ENCODE measurements at places on chromosomes 16 and 17.

- no peak for DNase-seq
Measured at GRCh38 chr16:29854520-29855100, 8.4 kb downstream of the CDIPT start.

DNA sequence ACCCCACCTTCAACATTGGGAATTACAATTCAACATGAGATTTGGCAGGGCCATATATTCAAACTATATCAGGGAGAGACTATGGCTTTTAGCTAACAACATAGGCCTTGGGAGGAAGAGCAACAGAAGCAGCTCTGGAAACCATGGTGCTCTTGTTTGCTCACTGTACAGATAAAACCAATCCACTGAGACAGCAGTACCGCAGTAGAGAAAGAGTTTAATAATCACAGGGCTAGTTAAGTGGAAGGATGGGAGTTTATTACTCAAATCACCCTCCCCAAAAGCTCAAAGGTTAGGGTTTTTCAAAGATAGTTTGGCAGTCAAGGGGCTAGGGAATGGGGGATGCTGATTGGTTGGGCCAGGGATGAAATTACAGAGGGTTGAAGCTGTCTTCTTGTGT lies 52.7 kb upstream of the CRHR1 start:
- no peak for DNase-seq

DNA sequence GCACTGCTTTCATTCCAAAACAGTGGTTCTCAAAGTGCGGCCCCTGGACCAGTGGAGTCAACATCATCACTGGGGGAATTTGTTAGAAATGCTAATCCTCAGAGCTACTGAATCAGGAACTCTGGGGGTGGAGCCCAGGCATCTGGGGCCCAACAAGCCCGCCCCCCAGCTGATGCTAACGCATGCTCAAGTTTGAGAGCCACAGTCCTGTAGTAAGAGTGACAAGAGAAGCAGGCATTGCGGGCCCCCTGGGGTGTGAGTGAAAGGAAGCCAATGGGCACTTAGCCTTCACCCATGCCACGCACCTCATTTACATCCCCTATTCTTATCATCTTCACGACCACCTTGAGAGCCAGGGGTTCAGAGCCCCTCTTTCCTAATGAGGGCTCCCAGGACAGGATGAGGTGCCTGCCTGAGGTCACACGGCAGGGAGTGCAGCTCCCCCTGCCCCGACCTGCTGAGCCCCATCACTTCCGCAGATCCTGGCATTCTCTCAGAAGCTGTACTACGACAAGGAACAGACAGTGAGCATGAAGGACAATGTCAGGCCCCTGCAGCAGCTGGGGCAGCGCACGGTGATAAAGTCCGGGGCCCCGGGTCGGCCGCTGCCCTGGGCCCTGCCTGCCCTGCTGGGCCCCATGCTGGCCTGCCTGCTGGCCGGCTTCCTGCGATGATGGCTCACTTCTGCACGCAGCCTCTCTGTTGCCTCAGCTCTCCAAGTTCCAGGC lies 9.1 kb downstream of the CA4 start:
- DNase-seq, result no peak

DNA sequence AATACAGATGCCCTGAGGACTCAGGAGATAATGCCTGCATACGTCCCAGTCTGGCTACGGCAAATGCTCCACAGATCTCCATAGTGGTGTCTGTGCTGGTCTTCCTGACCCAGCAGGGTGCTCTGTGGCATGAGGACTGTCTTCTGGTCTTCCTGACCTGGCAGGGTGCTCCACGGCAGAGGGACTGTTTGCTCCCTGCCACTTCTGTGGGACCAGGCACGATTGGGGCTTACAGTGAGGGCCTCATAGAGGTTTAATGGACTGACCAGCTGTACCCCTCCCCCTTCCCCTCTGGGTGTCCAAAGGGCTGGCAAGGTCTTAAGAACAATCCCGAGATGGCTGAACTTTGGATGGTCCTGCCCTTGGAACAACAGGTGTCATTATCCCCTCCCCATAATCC lies 123.1 kb downstream of the C16orf78 start:
- DNase-seq, result no peak

DNA sequence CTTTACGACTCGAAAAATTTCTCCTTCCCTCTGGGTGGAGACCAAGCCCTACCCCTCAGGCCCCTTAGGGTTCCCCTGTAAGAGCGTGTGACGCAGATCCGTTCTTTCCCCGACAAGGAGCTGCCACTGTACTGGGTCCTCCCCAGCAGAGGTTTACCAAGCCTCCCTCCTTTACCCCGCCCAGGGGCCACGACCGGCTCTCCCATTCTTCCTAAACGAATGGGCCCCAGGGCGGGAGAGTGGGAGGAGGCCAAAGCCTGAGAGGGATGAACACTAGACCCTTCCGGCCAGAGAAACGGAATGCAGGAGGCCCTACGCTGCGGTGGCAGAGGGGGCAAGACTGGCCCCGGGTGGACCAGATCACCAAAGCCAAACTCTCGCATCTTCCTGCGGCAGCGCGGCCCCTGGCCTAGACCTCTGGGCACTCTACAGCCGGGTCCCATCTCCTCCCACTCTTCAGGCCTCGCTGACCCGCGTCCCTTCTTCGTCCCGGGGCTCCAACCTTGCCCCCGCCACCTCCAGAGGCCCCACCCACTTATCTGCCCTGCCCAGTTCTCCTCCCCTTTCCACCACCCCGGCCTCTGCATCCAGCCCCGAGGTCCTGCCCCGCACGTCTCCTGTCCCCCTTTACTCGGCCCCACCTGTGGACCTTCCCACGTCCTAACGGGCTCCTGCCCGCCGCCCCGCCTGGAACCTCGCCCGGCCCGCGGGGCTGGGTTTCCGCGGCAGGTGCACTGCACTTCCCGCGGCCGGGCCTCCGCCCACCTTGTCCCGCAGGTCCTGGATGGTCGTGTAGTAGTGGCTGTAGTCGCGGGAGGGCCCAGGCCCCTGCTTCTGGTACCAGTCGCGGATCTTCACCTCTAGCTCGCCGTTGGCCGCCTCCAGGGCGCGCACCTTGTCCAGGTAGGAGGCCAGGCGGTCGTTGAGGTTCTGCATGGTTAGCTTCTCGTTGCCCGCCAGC lies 765 bp downstream of the KRT19 start:
- DNase-seq, result no peak

GRCh38 chr17:76121932-76122430 lies 18.4 kb upstream of the EXOC7 start:
- DNase-seq, result no peak

GRCh38 chr16:17585449-17586074 lies 114.8 kb upstream of the XYLT1 start:
- DNase-seq, result no peak

GRCh38 chr17:17350491-17351355 lies 47.5 kb downstream of the NT5M start:
- no peak for DNase-seq

- no peak for DNase-seq
Measured at GRCh38 chr17:59727817-59728533, 20.5 kb downstream of the VMP1 start.

DNA sequence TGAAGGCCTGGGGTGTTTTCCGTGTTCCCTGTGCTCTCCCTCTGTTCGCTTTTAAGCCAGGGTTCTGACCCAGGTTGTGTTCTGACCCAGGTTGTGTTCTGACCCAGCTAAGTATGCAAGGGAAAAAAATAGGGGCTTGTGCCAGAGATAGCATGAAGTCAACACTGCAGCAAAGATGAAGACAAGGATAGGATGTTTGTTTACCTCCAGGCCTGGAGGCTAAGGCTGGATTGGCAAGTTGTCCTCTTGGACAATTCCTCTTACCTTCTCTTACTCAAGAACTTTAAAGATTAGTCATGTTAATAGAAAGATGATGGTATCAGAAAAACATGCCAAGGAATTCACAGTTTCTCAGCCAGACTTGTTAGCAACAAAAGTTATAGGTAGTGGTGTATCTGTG lies 19.4 kb downstream of the LYRM9 start:
- no peak for DNase-seq

DNA sequence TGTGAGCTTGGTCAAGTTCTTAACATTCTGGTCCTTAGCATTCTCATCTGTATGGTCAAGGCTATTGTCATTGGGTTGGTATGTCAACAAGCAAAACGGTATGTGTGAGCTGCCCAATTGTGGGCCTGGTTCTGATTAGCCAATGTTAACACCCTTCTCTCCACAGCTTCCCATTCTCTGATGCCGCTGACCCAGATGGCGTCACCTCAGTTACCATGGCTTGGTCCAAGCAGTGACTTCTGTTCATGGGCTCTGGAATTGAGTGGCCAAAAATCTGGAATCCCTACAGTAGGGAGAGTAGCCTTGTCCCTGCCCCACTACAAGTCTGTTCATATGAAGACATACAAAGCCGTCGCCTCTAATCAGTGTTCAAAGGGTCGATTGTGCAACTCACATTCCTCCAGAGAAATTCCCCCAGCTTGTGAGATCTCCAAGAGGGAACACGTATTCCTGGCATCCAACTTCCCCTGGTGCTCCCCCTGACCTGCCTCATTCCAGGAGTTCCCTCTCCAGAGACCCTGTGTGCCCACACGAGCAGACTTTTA lies 15.8 kb downstream of the TMEM98 start:
- DNase-seq, result no peak

DNA sequence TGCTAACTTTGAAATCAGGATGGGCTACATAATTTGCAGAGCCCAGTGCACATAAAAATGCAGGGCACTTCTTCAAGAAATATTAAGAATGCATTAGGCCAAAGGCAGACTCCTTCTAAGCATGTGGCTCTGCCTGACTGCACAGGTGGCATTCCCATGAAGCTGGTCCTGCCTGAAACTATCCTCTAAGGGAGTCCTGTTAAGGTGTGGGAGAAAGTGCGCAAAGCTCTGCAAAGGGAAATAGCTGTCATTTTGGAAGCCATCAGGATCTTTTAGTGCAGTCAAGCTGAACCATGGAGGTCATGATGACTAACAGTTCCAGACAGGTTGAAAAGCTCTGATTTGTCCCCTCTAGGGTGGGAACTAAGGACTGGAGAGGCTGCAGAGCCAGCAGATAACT lies 41.9 kb upstream of the CRHR1 start:
- no peak for DNase-seq

DNA sequence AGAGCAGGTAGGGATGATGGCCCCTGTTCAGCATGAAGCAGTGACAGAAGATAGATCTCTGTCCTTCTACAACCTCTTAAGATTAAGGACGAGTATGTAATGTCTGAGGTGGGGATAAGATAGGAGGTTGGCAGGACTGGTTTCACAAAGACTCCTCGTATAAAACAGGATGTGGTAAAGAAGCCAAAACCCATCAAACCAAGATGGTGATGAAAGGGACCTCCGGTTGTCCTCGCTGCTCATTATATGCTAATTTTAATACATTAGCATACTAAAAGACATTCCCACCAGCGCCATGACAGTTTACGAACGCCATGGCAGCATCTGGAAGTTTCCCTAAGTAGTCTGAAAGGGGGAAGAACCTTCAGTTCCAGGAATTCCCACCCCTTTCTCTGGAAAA lies 27.3 kb downstream of the MIS12 start:
- no peak for DNase-seq

- no peak for DNase-seq
Measured at GRCh38 chr17:28008513-28008912, 34.0 kb upstream of the NLK start.

GRCh38 chr16:74723256-74723655 lies 22.6 kb upstream of the MLKL start:
- no peak for DNase-seq

All from GM06990 (cell line).